Activated CD8-positive, alpha-beta memory T cell treated with anti-CD3 and anti-CD28 coated beads for 24 hours (primary cell): ENCODE measurements at places on chromosomes 1 and 21.

GRCh38 chr21:31991356-31992331 is 118.8 kb downstream of the HUNK start:
- DNase-seq, result no peak

- no peak for DNase-seq
These were observed 179.3 kb downstream of the KAZN start for GRCh38 chr1:14777516-14778506.

DNA sequence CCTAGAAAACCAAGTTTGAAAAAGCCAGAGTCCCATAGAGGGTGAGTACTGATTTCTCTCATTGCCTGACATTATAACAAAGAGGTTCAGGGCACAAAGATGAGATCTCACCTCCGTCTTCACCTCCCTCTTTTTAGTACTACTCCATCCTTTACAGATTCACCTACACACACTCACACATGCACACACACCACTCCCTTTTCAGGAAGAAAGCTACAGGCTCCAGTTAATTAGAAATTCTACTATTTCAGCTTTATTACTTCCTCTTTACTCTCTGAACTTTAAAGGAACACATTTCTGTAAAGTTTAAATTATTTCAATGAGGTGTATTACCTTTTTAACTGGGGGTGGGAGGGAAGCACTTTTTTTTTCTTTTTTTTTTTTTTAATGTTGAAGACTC is 59.6 kb upstream of the PRDX6 start:
- DNase-seq, result no peak

GRCh38 chr21:18373606-18374005 is 30.0 kb downstream of the TMPRSS15 start:
- DNase-seq, result no peak

- DNase-seq, result peak; percentile 68
These were observed 35.6 kb downstream of the ADARB1 start for GRCh38 chr21:45109831-45110492.

GRCh38 chr1:43708002-43708410 is 670 bp downstream of the ST3GAL3 start:
- no peak for DNase-seq

DNA sequence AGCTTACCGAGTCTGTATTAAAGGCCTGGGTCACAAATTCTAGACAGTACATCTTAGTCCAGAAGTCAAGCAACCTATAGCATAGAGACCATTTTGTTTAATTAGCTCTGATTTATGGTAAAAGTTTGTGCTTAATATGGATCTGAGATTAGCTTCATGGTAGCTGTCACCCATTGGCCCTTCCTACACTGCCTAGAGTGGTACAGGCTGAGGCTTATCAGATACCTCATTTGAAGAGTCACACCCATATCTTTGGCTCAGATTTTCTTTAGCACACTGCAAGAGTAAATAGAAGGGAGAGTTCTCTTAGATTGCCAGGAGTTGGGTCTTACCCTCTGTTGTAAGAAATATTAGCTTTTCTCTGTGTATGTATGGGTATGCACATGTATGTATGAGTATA is 3.6 kb downstream of the AK4 start:
- no peak for DNase-seq

- no peak for DNase-seq
These were observed 7.0 kb upstream of the GBP6 start for GRCh38 chr1:89356658-89357400.

DNA sequence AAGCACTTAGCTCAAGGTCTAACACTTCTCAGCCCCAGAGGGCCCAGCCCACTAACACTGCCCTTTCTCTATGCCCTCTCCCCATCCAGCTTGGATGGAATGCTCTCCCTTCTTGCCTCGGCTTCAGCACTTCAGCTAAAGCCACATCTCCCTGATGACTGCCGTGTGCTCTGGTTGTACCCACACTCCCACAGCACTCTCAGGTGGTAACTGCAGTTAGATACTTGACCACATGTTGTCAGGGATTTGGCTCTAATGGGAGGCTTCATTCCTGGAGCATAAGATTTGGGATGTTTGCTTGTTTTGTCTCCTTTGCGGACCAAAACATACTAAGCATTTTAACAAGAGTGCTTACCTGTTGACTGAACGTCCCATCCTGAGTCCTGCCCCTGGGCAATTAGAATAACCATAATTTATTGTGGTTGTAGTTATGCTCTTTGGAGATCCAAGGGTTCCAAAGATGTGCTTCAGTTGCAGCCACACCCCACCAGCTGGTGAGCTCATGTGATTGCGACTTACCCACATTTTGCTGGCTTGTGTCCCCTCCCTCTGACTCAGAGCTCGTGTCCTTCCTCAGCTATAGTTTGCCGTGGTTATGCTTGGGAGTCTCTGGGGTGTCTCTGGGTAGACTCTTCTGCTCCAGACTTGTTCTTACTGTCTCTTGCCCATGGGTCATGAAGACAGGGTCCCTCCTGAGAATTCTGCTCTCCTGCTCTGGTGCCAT is 7.7 kb upstream of the SLC26A9 start:
- no peak for DNase-seq

- DNase-seq, result no peak
These were observed 1.8 kb downstream of the VWA1 start for GRCh38 chr1:1437033-1437903.

GRCh38 chr1:70429219-70429618 is 18.2 kb downstream of the CTH start:
- DNase-seq, result no peak

DNA sequence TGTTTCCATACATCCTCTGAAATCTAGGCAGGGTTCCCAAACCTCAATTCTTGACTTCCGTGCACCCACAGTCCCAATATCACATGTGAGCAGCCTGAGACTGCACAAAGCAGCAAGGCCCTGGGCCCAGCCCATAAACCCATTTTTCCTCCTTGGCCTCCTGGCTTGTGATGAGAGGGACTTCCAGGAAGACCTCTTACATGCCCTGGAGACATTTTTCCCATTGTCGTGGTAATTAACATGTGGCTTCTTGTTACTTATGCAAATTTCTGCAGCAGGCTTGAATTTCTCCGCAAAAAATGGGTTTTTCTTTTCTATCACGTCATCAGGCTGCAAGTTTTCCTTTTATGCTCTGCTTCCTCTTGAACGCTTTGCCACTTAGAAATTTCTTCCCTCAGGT is 3.3 kb upstream of the PIGK start:
- DNase-seq, result no peak

DNA sequence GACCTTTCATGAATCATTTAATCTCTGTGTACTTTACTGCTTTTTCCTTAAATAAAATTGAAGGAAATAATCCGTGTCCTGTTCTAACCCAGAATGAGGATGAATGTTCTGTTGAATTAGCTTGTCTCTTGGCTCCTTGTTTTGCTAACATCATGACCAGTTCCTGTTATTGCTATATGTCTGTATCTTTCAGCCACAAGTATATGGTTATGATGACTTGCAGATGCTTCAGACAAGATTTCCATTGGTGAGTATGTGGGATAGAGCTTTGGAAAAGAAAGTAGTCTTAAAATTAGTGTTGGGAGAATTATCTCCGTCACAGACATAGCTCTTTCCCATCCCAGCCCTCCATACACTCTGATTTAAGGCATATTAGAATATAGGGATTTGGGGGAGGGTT is 13.6 kb upstream of the HAX1 start:
- DNase-seq, result no peak

GRCh38 chr1:93598396-93598795 is 83.2 kb downstream of the BCAR3 start:
- no peak for DNase-seq

- DNase-seq, result peak; percentile 57
These were observed 33.3 kb downstream of the EIF2D start for GRCh38 chr1:206578978-206579374.

GRCh38 chr1:43945674-43946235 is 995 bp upstream of the IPO13 start:
- DNase-seq, result no peak

DNA sequence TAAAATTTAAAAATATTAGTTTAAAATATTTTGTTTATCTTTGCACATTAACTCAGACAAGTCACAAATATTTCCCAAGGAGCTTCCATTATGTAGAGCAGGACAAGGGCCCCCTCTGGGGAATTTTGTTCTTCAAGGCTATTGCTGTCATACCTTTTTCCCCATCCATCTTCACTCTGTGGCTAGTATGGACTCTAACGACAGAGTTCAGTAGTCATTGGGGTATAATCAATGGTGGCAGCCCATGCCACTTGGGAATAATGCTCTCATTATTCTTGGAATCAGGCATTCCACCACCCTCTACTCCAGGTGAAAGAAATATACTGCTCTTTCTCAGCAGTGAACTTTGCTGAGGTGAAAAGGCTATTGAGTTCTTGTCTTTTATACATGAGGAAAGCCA is 38.5 kb upstream of the ERO1B start:
- DNase-seq, result no peak
